ENCODE measurements at places on chromosomes 16 and 17.

DNA sequence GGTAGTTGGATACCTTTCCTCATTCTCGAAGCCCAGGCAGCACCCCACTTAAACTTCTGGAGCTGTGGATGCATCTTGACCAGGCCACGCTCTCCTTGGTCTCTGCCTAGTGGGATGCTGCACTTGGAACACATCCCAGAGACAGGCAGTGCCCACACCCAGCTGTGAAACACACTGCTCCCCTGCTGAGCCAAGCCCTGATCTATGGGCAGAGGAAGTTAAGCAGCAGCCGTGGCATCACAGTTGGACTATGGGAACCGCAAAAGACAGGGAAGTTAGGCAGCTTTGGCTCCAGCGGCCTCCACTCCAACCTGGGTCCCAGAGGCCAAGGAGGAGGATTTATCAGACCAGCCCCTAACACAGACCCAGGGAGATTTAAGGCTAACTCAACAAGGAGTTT is 284.8 kb upstream of the CCL2 start:
- no peak for DNase-seq

DNA sequence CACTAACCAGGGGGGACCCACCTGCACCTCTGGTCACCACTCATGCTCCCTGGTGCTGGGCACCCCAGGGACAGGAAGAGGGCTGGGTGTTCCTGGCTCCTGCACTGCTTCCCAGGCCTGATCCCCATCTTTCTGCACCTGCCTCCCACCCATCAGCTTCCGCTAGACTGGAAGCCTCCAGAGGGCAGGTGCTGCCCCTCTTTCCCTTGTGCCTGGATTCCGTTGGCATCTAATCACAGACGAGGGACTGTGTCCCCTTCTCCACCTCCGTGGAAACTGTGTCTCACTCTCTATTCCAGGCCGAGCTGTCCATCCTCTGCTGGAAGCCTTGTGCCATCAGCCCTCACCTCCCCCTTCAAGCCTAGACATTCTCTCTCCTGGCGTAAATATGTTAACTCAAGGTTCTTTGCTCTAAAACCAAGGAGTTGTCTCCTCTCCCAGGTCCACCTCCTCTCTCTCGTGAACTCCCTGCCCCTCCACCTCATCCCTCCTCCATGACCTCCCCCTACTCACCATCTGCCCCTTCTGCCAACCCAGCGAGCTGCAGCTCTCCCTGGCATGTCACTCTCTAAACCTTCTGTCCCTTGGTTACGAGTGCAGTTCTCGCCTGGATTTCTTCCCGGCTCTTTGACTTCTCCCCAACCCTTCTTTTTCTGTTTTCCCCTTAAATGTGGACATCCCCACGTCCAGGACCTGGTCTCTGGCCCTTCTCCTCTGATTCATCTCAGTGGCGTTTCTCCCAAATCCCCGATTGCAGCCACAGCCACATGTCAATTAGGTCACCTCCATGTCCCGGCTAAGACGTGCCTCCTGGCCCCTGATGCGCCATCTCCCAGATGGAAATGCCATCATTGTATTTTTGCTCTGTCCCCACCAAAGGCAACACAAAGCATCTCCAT is 107.7 kb downstream of the SEC14L1 start:
- DNase-seq, result no peak

DNA sequence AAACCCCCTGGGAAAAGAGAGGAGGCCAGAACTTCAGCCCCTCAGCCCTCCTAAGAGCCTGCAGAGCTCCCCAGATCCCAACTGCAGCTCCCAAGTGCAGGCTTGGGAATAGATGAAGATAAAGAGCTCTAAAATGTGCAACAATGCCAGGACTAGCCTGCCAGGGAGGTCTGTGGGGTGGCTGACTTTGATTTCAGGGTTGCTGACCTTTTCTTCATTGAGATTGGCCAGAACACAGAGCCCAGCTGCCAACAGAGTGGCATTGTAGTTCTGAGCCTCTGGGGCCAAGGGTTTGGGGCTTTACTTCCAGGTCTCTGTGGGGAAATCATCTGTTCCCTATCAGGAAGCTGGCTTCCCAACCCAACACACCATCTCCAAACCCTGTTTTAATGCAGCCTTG is 120.6 kb downstream of the COPRS start:
- no peak for DNase-seq

DNA sequence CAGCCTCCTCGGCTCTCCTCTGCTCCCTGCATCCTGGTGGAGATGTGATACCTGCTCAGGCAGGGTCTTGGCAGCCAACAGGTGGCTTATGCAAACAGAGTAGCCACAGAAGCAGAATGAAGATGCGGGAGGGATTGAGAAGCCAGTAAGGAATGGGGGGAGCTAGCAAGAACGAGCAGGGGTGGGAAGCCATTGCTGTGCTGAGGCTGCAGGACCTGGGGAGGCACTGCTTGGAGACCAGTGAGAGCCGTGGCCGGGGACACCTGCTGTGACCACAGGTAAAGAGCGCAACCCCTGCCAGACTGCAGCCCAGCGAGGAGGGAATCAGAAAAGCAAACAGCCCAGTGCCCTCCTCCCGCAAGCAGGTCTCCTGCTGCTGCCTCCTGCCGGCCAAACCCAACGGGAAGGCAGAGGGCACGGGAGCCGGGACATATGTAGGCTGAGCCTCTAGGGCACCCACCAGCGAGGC is 14.7 kb downstream of the AIPL1 start:
- DNase-seq, result no peak

DNA sequence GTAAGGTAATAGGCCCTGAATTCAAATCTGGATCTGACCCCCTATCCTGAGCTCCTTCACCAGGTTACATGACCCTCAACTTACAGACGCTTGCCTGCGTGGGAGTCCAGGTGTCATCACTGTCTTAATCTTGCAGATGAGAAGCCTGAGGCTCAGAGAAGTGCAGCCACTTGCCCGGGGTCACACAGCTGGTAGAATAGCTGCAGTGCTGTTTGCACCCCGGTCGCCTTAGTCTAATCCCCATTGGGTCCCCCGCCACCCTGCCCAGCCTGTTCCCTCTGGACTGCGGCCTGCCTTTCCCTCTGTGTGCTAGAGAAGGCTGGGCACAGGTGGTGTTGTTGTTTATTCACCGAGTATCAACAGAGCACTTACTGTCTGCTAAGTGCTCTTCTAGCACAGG is 107.0 kb downstream of the SDR42E1 start:
- no peak for DNase-seq

DNA sequence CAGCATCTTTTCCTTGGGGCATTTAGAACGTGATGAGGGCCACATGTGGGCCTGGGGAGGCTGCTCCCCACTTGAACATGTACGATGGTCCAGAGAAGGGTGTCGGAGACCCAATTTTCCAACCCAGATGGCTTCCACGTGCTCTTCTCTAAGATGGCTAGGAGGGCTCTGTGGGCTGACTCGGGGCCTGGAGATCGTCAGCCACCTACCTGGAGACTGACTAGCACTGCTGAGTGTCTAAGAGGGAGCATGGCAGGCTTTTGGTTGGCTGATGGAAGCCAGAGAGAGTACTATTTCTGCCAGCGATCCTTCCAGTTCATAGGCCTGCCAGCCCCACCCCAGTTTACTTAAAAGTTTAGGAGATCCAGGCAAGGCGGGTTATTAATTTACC is 60.2 kb upstream of the CLEC18A start:
- DNase-seq, result no peak

DNA sequence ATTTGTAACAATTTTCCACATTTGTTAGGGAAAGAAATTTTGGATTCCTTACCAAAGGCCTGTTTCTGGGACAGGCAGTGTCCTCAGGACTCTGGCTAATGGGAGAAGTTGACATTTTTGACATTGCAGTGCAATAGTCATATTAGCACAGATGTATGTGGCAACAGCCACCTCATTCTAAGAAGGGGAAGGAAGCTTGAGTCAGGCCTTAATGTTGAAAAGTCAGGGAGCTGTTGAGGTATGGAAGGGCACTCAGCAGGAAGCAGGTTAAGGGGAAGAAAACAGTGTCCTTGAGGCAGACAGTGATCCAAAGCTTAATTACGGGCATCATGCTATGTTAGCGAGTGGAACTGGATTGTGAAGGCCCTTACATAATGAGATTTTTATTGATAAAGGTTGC is 20.9 kb downstream of the AKTIP start:
- DNase-seq, result no peak

DNA sequence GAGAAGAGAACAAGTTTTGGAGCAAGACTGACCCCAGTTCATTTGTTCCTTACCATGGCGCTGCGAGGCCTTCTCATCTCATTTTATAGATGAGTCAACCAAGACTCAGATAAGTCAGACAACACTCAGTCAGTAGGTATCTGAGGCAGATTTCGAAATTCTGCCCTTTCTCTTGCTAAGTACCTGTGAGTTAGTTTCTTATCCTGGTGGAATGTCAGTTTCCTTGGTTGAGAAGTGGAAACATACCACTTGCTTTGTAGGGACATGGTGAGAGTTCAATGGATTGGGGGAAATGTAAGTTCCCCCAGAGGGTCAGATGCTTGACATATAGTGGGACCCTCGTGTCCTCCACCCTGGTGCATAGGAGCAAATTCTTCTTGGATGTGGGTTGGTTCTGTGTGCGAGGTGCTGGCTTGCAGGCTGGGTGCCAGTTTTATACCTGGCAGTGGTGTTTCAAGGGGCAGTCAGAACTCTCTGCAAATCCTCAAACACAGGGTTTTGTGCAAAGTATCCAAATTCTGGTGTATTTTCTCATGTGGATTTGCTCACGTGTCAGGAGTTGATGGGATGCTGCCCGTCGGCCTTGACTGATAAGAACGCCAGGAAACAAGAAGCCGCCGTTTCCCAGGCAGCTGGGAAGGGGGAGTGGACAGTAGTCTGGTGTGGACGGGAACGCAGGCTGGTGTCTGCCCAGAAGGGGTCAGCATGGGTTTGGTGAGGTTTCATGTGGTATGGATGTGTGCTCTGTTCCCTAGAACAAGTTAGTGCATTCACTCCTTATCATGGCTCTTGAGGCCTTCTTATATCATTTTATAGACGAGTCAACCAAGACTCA is 61.1 kb upstream of the CIBAR2 start:
- no peak for DNase-seq

DNA sequence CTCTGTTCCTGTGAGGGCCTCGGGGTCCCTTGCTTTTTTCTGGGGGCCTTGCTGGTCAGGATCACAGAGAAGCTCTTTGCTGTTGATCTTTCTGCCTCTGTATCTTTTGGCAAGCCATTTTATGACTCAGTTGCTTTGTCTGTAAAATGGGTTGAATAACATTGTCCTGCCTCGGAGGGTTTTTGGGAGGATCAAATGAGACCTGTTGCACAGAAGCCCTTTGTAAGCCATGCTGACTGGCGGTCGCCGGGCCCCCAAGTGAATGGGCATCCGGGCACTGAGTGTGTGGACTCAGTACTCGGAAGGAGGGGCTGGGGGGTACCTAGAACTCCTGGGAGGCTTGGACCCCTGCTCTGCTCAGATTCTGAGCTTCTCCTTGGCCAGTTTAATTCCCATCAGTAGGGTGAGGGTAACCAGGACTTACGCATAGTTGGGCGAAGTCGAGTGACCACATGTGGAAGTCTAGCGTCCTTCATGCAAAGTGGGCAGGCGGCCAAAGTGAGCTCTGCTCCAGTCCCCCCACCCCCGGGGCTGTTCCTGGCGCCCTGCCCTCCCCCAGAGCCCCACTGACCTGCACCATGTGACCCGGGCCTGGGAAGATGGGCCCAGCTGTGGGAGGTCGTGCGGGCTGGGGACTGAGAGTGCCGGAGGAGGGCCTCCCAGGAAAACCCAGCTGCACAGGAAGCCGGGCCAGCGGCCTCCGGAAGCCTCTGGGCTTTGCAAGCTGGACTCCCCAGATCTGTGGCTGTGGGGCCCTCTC is 284.0 kb downstream of the SEC14L1 start:
- no peak for DNase-seq

- no peak for DNase-seq
Measured at GRCh38 chr16:47470810-47471209, 9.7 kb downstream of the PHKB start.

DNA sequence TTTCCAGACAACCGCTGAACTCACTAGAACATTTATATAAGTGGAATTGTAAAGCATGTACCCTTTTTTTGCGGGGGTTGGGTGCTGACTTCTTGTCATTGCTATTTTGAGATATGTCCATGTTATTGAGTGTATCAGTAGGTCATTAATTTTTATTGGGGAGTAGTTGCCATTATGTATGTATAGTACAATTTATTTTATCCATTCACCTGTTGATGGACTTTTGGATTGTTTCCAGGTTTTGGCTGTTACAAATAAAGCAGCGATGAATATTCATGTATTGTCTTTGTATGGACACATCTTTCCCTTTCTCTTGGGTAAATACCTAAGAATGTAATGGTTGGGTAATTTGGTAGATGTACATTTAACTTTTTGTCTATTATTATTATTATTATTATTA is 12.7 kb downstream of the NFATC3 start:
- no peak for DNase-seq

DNA sequence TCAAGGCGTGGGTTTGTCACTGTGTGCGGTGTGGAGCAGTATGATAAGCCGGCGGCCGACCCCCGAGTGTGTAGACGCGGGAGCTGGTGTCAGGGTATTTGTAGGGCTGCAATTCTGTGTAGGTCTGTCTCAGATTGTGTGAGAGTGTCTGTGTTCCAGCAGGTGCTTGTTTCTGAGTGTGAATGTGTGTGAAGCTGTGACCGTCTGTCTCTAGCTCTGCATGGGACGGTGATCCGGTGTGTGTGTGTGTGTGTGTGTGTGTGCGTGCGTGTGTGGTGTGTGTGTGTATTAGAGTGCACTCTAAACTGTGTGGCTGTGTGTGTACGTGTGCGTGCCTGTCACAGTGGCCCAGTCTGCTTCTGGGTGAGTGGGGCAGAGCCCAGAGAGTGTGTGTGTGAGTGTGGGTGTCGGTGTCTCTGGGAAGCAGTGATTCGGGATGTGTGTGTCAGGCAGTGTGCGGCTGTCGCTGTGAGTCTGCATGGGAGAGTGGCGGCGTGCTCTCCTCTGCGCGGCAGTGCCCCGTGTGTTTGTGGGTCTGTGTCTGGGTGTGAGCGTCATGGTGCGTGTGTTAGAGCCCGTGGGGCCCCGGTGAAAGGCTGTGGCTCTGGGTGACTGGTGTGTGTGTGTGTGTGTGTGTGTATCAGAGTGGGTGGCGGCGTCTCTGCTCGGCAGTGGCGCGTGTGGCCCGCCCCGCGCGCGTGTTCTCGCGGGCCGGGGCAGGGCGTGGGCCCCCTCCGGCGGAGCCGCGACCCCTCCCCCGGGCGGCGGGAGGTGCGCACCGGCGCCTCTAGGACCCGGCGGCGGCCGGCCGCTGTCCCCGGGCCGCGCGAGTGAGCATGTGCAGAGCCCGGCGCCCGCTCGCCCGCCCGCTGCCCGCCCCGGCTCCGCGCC is at the start of gene WSCD1:
TSS of gene WSCD1 (plus strand) at position 841 of the 891 bp plus-strand sequence. CDS start 10,280 bp downstream, outside the sequence.
- no peak for DNase-seq

- no peak for DNase-seq
Measured at GRCh38 chr17:34257299-34257985, 2.4 kb downstream of the CCL2 start.
